CD4-positive, alpha-beta T cell treated with Interleukin-6 for 4 hours (primary cell): ENCODE measurements at places on chromosomes 5 and 9.

DNA sequence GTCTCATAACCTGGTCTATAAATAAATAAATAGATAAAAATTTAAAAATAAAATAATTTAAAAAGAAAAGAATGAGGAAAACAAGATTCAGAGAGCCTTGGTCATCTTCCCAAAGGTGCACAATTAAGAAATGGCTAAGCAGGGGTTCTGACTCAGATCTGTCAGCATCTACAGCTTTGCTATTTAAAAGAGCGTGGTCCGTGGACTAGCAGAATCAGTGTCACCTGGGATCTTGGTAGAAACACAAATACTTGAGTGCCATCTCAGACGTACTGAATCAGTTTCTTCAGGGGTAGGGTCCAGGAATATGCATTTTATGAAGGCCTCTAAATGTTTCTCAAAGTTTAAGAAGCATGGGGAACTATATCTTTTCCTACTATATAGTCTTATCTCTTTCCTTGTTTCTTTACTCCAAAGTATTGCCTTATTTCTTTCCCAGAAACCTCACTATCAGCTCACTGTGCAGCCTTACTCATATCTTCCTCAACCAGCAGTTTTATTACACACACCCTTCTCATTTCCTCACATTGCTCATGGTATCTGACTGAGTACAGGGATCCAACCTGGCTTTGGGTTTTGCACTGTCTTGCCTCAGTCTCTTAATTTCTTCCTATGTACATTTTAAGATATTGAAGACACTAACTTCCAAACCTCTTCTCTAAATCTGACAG, 58.6 kb downstream of the TMC1 start:
- DNase-seq: no peak

GRCh38 chr9:105816981-105817380, 122.6 kb downstream of the TMEM38B start:
- DNase-seq: no peak

GRCh38 chr9:132426639-132427414, 16.8 kb downstream of the CFAP77 start:
- no peak for DNase-seq

GRCh38 chr5:73619606-73620333, 6.2 kb upstream of the ARHGEF28 start:
- DNase-seq: no peak

DNA sequence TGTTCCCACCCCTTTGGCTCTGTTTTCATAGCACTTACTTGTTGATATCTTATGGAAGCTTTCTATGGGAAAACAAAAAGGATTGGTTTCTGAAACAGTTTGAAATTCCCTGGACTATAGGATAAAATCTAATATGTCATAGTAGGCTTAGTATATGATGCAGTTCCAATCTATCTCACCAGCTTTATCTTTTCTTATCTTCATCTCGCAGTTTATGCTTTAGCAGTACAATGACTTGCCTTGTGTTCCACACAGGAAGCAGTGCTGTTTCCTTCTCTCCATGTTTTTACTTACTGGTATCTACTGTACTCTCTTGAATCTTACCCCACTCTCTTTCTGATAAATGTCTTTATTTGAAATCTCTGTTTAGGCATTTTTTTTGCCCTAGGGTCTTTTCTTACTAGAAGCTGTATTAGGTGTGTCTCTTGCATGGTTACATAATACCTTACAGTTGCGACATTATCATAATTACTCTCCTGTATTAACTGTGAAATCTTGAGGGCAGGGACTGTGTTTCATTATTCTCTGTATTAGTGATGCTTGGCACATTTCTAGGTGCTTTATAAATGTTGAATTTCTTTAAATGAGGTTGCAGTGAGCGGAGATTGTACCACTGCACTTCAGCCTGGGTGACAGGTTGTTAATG, 76.3 kb downstream of the FOCAD start:
- no peak for DNase-seq

DNA sequence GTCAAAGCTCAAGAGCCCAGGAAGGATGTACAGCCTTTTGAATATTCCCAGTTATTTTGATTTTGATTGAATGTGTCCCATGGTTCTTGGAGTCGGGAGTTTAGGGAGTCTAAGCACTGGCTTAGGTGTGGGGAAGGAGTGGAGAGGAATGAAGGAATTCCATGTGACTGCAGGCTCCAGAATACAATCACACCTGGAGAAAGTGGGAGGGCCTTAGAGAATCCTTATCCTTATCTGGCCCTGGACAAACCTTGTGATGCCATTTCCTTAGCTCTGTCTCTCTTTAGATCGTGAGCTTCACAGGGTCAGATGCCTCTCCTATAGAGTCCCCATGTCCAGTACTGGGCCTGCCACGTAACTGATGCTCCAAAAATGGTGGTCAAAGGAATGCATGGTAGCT, 4.2 kb upstream of the EEIG1 start:
- no peak for DNase-seq

DNA sequence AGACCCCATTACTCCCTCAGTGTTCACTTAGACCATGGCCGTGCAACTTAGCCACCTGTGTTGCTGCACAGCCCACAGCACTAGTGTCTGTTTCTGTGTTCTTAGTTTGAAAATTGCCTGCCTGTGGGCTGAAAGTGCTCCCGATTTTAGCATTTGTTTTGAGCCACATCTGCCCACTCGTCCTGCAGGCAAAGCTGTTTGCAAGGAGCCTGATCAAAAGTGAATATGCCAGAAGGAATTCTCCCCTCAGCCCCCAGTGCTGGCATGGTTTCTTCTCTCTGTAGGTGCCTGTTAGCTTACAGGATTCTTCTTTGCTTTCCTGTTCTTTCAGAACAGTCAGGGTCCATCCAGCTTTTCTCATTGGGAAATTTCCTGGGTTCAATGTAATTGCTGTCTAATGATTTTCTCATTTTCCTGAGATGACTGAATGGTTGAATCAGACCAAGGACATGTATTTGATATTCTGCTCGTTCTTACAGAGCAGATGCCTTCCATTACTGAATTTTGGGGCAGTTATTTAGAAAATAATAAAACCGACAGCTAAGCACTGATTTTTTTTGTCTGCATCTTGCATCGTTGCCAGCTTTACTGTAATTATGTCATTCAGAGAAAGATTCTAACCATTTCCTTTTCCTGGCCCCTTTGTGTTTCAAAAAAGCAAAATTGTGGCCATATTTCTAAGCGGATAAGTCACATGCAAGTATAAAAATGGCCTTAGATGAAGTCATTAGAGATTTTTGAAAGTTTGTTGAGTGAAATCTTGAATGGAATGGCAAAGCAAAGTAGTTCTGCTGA, 111.1 kb upstream of the CKMT2 start:
- no peak for DNase-seq

DNA sequence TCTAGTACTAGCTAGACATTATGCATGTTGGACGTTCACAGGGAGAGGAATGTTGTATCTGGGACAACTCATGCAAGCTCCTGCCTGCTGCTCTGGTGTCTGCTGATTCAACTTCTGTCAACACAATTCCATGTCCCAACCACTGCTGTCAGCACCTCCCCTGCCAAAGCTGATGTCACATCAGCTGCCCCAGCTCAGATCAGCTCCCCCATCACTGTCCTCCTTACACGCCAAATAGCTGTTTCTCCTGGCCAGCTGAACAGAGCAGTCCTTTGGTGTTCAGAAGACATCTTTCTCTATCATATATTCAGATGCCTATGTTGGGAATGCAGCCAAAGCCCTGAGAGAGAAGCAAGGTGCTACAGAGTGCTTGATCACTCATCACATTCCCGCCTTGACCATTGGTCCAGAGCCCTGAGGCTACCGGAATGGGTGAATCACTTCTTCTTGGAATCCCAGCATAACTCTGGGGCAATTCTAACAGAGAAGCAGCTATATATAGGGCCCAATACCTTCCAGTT, 223.3 kb downstream of the SEC61B start:
- DNase-seq: no peak

GRCh38 chr9:110011628-110012320, 196.2 kb downstream of the C9orf152 start:
- DNase-seq: no peak

DNA sequence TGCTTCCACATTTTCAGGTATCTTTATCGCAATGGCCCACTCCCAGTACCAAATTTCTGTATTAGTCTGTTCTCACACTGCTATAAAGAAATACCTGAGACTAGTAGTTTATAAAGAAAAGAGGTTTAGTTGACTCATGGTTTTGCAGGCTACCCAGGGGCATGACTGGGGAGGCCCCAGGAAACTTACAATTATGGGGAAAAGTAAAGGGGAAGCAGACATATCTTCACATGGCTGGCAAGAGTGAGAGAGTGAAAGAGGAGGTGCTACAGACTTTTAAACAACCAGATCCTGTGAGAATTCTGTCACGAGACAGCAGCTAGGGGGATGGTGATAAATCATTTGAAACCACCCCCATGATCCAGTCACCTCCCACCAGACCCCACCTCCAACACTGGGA, 238.2 kb upstream of the DMAC1 start:
- no peak for DNase-seq

- no peak for DNase-seq
These were observed 4.0 kb upstream of the PSAT1 start for GRCh38 chr9:78292716-78293497.
